ENCODE measurements at places on chromosomes 6 and 20. TPM values are rescaled to one million over a fixed set of nuclear protein-coding genes. Genes with fewer than 3 reads are reported as not detected.

DNA sequence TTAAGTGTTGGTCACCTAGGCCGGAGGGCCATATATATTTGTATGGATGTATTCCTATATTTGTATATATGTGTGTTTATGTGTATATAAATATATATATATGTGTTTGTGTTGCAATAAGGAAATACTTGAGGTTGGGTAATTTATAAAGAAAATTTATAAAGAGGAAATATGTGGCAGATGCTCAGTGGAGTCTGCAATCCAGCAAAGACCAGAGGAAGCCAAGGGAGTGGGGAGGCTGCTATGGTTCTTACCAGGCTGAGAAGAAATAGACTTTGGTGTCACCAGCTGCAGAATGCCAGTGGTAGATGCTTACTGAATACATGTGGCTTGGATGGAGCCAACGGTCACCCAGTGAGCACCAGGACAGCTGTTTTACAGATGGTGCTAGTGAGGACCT lies 97.4 kb upstream of the ELOVL5 start:
- no peak for DNase-seq

DNA sequence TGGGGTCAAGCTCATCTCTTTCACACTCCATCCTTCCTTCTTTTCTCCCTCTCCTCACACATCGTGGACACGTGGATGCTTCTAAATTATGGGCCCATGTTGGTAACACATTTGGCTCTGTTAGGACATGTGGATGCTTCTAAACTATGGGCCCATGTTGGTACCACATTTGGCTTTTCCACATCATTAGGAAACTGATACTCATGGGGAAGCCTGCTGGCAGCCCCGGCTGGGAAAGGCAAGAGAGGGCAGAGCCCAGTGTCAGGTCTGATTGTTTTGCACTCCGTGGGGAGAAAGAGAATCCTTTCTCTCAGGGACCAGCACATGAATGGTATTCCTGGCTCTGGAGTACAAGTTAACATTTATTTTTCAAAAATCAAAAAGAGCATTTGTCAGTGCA lies 4.0 kb upstream of the CST1 start:
- DNase-seq: no peak

DNA sequence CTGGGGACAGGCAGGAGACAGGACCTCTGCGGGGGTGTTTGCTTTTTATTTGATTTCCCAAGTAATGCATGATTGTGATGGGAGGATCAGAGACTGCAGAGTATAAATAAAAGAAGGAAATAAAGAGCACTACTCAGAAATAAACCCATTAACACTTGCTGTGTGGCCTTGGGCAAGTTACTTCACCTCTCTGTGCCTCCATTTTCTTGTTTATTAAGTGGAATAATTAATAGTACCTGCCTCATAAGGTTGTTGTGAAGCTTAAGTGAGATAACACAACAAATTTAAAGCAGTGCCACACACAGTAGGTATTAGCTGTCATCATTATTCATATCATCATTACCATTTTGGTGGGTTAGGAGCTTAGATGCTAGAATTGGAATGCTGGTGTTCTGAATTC lies 8.1 kb downstream of the CEBPB start:
- no peak for DNase-seq

GRCh38 chr20:41734506-41734945 lies 116.3 kb upstream of the CHD6 start:
- DNase-seq: peak; percentile 37

GRCh38 chr20:62874964-62875344 lies 13.3 kb upstream of the TCFL5 start:
- no peak for DNase-seq

GRCh38 chr20:12090920-12091319 lies 173.2 kb downstream of the BTBD3 start:
- DNase-seq: no peak

- DNase-seq: peak; percentile 13
These were observed 3.9 kb downstream of the HEY2 start for GRCh38 chr6:125753218-125753936.

GRCh38 chr6:151440930-151441329 lies 11.0 kb downstream of the RMND1 start:
- DNase-seq: no peak

DNA sequence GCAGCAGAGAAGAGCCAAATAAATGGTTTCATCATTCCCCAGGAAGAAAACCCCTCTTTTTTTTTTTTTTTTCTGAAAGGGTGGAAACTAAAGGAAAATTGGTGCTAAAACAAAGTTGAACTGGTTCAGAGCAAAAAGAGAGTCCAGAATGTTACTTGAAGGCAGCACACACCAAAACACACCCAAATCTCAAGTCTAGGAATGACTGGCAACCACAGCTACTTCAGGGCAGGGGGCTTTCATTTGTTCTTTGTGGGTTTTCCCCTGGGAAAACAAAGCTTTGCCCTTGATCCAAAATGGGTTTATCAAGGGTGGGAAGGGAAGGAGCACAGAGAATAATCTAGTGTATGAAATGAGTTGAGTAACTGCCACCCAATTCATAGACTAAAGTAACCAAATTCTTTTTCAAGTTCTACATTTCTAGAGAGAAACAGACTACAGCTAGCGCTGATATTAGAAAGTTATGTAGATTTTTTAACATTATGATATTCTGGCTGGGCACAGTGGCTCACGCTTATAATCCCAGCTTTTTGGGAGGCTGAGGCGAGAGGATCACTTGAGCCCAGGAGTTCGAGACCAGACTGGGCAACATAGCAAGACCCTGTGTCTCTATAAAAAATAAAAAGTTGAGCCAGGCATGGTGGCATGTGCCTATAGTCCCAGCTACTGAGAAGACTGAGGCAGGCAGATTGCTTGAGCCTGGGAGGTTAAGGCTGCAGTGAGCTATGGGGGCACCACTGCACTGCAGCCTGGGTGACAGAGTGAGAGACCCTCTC lies 119.8 kb downstream of the NFATC2 start:
- DNase-seq: no peak

GRCh38 chr20:48682529-48683363 lies 145.1 kb downstream of the PREX1 start:
- no peak for DNase-seq

DNA sequence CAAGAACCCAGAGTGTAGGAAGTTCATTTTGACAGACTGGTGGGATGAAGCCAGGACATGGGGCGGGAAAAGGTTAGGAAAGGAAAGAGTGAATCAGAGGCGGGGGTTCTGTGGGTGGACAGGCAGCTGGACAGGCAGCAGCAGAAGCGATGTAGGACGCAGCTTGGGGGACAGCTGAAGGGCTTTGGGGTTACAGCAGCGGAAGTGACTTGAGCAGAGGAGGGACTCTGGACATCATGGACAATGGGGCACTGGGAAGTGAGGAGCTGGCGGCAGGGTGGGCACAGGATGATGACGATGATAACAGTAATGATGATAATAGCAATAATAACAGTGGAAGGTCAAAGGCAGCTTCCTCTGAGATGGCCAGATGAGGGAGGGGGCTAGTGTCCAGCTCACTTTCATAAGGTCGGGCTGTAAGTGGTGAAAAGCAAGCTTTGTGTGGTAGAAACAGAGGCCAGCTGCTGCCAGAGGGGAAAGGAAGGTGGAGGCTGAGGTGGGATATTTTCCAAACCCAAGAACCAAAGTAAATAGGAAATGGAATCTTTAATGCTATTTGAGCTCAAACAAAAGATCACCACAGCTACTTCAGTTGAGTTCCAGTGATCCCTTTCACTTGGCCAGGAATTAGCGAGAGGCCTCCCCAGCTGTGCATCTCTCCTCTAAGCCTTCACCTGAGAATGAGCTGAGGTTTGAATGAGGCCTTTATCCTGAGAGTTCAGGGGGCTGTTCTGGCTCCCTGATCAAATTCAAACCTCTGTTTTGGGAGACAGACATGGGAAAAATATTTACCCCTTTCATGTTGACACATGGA lies 433.5 kb downstream of the DHX35 start:
- DNase-seq: no peak

GRCh38 chr6:30396833-30397479 lies 52.0 kb downstream of the RPP21 start:
- DNase-seq: peak; percentile 51

GRCh38 chr6:45052325-45052724 lies 275.8 kb upstream of the RUNX2 start:
- DNase-seq: no peak

- DNase-seq: peak; percentile 47
These were observed 304.9 kb upstream of the PRDM1 start for GRCh38 chr6:105781248-105781647.

- no peak for DNase-seq
These were observed 259.0 kb downstream of the HIVEP2 start for GRCh38 chr6:142685852-142686506.

- no peak for DNase-seq
These were observed 154.6 kb upstream of the AHI1 start for GRCh38 chr6:135651964-135652755.

GRCh38 chr6:2818593-2818992 lies 23.1 kb downstream of the SERPINB1 start:
- no peak for DNase-seq

DNA sequence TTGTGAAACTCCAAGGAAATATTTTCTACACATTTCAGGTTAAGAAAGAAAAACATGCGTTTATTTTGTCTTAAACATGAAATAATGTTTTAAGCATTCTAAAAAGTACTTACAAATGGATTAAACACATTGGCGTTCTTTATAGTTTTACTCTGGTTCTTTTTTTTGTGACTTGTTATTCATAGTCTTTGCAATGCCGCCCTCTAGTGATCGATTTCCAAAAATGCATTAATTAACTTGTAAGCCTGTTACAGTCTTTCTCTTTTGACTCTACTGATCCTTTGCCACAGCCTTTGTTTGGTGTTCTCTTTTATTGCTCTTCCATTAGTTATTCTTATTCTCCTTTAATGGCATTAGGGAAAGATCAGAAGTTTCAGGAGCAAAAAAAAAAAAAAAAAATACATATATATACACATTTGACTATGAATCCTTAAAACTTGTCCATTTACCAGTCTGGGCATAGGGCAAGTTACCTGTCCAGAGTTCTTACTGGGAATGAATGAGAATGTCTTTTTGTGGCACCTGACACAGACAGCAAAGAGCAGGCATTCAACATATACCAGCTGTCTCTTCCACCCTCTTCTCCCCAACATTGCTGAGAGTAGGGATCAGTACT lies 59.9 kb downstream of the MACROD2 start:
- DNase-seq: peak; percentile 48

GRCh38 chr6:106187424-106187982 lies 101.4 kb downstream of the PRDM1 start:
- DNase-seq: no peak

- DNase-seq: peak; percentile 55
These were observed 681.6 kb upstream of the GJE1 start for GRCh38 chr6:141451181-141451510.

Gene TNXB
- total RNA-seq: 8.5 TPM

Gene SLC17A5
- total RNA-seq: 17.0 TPM

Gene IER3
- 952 TPM for total RNA-seq

Gene FRK
- total RNA-seq: 3.7 TPM

Gene GRIK2
- total RNA-seq: 0.64 TPM

Gene TRIM39
- 11.2 TPM for total RNA-seq

Gene HLA-DMA
- total RNA-seq: 12.1 TPM

Gene C20orf141
- total RNA-seq: not detected

Gene SIM1
- total RNA-seq: not detected

Gene TFAP2C
- total RNA-seq: 6.9 TPM

Gene CRISP2
- total RNA-seq: not detected

Gene OPRM1
- not detected for total RNA-seq

Gene TPBG
- total RNA-seq: 28.4 TPM

Gene VGLL2
- total RNA-seq: not detected

Gene TSBP1
- not detected for total RNA-seq

Gene E2F3
- 27.1 TPM for total RNA-seq

Gene LEMD2
- total RNA-seq: 43.9 TPM

Gene HLA-DOB
- total RNA-seq: 0.64 TPM

Gene LY6G5C
- 1.7 TPM for total RNA-seq

Gene MYCT1
- total RNA-seq: not detected

Gene PXMP4
- total RNA-seq: 9.6 TPM

Gene DEFB124
- not detected for total RNA-seq

Gene MRPS18A
- total RNA-seq: 63.0 TPM

All from HCT116 (cell line).